Lung (tissue), 17 donors: ENCODE measurements at places on chromosomes 7 and 10. TPM values are rescaled to one million over a fixed set of nuclear protein-coding genes. Genes with fewer than 3 reads are reported as not detected.

The KDM7A gene
- total RNA-seq = 30.7 TPM

DNA sequence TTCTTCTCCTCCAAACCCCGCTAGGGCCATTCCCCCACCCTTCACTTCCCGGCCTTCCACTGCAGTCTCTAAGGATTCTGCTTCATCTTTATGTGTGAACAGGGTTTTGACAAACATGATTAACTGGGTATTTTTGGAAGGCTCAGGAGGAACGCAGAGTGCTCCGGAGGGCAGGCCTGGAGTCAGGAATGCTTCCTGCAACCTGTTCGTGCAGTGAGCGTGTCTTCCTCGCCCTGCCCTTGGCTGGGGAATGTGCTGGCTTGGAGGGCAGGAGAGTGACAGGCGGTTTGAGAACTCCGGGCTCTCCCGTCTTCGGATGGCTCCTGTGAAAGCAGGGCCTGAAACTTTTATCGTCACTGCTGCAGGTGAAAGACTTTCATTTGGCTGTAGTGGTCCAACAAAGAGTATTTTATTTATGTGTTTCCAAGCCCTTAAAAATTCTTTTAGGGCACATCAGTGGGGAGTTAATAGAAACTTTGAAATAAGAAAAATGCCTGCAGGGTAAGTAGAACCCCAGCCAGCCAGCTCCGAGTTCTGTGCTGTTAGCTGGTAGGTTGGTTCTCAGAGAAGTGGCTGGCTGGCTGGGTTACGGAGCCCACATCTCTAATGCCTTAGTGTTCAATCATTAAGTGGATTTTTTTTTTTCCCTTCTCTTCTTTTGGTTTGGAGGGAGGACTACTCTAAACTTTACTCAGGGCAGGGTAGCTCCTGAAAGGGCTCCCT is 51.0 kb downstream of the TCF7L2 start:
- no peak for DNase-seq

DNA sequence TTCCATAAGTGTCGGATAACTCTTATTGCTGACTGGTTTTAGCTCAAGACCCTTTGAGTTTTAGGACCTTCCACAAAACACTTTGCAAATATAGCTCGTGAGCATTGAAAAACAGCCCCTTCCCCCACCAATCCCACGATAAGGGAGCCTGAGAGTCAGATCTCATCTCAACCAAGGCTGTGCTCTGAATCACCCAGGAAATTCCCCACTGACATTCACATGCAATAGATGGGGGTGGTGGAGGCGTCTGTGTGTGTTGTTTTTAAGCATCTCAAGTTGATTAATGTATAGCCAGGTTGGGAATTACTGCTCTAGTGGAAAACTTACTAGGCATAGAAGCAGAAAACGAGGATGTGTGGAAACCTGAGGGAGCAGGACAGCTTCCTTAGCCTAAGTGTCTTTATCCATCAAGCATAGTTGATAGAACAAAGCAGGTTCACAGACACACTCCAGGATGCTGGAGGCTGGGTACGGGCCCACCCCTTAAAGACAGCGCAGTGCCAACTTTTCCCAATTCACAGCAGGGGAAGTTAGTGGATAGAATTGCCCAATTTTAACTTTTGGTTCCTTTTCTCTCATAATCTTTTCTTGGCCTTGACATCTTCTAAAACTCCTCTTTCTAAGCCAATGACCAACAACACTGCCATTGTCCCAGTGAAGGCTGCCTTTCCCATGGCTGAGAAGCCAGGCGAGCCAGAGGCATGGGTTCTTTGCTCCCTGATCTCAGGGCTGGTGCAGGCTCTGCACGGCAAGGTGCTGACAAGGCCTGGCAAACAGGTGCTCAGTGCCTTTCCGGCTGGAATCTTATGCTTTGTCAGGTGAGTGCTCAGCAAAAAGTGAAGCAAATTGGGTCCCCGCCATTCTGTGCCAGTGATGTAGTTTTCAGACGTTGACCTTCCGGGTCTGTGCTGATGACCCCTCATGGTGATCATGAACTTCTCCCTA is 98.5 kb upstream of the INSIG1 start:
- no peak for DNase-seq

- DNase-seq = peak; percentile 45
These were observed 285.1 kb downstream of the CCSER2 start for GRCh38 chr10:84613336-84614021.

GRCh38 chr10:6108631-6109443 is 20.0 kb downstream of the RBM17 start:
- DNase-seq = no peak

GRCh38 chr7:47488969-47489342 is 93.0 kb downstream of the TNS3 start:
- no peak for DNase-seq

DNA sequence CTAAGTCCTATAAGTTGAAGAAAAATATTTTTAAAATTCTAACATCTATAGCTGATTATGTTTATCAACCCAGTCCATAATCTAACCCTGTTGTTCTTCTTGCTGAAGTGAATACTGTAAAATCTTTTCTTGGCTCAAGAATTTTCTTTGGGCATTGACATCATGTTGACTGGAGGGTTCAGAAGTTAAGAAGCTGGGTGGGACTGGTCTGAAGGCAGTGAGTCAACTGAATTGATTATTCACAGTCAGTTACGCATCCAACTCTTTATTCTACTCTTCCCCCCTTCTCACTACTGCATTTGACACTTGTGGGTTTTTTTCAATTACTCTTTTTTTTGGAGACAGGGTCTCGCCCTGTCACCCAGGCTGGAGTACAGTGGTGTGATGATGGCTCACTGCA is 31.0 kb downstream of the DENND2A start:
- DNase-seq = no peak

DNA sequence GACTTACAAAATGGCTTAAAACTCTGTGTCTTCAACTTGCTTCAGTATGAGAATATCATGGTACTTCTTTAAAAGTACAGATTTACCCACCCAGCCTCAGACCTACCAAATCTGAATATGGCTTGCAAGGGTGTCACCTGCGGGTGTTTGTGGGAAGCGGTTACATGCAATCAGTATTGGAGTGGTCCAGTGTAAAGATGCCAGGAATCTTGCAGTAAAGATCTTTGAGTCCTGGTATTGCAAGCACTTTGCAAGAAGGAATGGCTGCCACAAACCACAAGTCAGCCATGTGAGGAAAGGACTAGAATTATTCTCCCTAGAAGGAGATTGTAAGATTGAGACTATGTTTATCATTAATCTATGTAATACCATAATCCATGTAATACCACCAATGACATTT is 115.1 kb downstream of the PON1 start:
- DNase-seq = no peak

- DNase-seq = no peak
These were observed 153.2 kb upstream of the LYZL2 start for GRCh38 chr10:30782537-30783461.

GRCh38 chr10:15704581-15704968 is 15.1 kb downstream of the ITGA8 start:
- no peak for DNase-seq

DNA sequence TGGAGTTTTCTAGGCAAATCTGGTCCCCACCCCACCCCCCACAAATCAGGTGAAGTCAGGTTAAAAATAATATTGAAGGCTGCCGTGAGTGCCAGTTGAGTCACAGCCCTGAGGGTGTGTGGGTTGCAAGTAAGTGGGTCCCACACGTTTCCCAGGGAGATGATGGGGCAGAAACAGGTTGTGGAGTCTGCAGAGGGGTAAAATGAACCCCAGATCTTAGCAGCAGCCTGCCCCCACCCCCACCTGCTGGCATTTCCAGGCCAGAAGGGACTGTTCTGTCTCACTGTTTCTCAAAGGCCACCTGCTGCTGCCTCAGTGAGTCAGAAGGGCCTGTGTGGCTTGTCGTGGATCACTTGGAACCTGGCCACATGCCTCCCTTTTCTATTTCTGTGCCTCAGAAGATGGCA is 59.8 kb upstream of the SMNDC1 start:
- no peak for DNase-seq

GRCh38 chr7:41067576-41067975 is 635.3 kb downstream of the INHBA start:
- no peak for DNase-seq

GRCh38 chr7:4819560-4820404 is 42.0 kb downstream of the PAPOLB start:
- peak; percentile 42 for DNase-seq

The DPYSL4 gene
- 1.5 TPM for total RNA-seq

DNA sequence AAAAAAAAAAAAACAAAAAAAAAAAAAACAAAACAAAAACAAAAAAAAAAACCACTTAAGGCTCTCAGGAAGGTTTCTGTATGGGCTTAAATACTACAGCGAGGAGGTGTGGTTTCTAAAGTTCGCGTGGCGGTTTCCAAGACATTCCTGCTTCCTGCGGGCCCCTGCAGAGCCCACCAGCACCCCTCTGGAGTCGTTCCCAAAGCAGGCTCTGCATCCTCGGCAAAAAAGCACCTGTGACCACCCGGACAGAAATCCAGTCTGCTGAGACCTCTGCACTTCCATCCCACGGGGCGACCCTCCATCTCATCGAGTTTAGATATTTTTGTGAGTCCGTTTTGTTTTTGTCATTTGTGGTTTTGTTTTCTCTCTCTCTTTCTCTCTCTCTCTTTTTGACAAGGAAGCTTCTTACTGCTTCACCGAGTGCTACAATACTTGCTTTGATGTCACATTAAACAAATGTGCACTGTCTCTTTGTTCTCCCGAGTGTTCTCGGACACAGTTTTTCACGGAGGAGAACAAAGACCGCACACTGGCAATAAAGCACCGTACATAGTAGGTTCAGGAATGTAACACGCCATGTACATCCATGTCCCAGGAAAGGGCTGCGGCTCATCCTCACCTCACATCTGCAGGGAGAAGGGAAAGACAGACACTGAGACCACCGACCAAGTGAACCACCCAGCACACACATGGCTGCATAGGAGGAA is 21.5 kb downstream of the PDGFA start:
- no peak for DNase-seq

DNA sequence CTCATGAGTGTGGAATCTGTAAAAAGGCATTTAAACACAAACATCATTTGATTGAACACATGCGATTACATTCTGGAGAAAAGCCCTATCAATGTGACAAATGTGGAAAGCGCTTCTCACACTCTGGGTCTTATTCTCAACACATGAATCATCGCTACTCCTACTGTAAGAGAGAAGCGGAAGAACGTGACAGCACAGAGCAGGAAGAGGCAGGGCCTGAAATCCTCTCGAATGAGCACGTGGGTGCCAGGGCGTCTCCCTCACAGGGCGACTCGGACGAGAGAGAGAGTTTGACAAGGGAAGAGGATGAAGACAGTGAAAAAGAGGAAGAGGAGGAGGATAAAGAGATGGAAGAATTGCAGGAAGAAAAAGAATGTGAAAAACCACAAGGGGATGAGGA is 207.7 kb downstream of the ZEB1 start:
- no peak for DNase-seq

- no peak for DNase-seq
These were observed 51.9 kb downstream of the LAMB4 start for GRCh38 chr7:108078211-108078673.

GRCh38 chr10:1293636-1294435 is 237.7 kb downstream of the WDR37 start:
- peak; percentile 17 for DNase-seq

The VENTX gene
- 0.46 TPM for total RNA-seq

The CPED1 gene
- 32.3 TPM for total RNA-seq

GRCh38 chr10:26157734-26158133 is 58.8 kb upstream of the GAD2 start:
- no peak for DNase-seq

GRCh38 chr10:119161680-119162451 is 3.6 kb downstream of the SFXN4 start:
- DNase-seq = no peak

- no peak for DNase-seq
These were observed 177.3 kb downstream of the PHTF2 start for GRCh38 chr7:77975672-77976480.

DNA sequence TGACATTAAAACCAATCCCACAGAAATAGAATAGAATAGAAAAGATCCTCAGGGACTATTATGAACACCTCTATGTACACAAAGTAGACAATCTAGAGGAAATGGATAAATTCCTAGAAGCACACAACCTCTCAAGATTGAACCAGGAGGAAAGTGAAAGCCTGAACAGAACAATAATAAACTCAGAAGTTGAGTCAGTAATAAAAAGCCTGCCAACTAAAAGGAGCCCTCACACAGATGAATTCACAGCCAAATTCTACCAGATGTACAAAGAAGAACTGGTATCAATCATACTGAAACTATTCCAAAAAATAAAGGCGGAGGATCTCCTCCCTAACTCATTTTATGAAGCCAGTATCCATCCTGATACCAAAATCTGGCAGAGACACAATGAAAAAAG is 220.3 kb upstream of the HPS1 start:
- no peak for DNase-seq

DNA sequence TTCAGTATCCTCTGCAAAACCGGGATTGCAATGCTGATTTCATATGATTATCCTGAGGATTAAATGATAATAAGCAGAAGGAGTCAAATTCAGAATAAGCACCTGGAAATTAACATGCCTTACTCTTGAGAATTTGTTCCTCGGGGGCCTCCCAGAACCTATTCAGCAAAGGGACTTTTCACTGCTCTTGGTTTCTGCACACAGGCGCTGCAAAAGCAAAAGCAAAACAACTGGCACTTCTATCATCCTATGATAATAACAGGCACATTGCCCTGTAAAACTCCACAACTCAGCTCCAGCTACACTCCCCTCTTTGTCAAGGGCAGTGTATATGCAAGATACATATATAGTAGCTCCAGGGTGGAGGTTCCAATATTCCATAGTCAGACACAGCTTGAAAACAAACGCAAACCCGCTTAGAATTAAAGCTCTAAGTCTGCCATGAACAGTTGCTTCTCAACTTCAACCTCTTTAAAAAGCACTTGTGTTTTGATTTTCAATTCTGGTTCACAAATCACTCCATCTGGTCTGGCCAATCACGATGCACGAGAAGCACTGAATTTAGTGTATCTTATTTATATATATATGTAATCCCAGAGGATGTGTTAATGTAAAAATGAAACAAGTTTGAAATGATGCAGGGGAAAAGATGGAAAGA is 119.9 kb upstream of the PTER start:
- DNase-seq = no peak

DNA sequence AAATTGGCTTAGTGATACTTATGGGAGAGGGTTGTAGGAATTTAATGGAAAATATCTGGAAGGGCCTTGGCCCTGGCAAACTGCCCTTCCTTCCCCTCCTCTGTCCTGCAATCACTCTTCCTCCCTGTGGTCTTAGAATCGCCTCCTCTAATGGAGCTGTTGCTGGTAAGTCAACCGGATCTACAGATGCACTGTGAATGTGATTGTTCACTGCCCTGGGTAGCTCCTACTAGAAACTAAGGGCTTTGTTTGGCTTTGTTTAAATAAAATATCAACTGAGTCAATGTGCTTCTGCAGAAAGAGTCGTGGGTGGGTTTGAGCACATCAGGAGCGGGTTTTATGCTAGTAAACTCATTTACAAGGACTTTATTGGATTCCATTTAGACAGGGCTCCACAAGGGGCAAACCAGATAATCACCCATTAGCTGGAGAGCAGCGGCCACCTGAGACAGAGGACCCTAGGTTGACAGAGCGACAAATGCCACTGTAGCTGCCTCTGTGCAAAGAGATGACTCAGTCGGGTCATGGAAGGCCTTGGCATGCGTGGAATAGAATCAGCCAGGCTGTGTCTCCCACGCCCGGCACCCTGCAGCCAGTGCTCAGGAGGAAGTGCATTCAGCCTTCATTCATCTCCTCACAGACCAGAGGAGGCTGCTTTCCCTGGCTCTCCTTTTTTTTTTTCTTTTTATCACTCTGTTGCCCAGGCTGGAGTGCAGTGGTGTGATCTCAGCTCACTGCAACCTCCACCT is 97.9 kb downstream of the GAD2 start:
- DNase-seq = no peak
